ENCODE measurements at places on chromosomes 4 and X.

DNA sequence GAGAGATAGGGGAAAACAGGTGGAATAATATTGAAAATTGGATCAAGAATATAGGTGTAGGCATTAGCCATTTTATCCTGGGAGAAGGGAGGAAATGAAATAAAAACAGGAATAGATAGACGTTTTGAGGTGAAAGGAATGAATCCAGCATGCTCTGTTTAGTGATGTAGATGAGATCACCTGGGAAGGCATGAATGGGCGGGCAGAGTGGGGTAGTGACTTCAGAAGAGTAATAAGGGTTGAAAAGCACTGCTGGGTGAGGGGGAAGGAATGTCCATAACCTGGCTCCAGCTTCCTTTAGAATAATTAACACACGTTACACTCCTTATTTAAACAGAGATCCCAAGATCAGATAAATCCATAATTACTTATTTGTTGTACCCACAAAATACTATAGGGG lies 191.1 kb upstream of the ANXA3 start:
- DNase-seq: no peak

DNA sequence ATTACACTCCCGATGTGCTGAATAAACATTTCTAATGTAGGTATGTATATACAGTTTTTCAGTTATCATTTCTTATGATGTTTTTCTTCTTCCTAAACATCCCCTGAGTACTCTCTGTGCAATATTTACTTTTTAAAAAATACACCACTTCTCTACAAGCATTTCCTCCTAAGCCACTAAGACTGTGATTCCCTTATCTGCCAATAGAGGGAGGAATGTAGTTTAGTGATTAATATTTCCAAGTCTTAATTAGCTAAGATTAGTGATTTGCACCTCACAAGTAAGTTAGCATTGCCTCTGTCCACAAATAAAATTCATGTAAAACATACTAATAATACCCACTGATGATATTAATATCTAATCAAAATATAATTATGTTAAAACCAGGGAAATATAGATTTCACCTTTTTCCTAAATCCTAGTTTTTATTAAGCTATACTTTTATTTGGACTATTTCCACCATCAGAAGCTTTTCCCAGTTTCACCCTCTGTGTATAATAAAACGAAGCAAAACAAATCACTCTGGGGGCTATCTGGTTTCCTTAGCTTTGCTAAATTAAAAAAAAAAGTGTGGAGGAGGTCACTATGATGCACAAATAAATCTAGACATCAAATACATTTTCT lies 909.1 kb downstream of the FAT4 start:
- no peak for DNase-seq

DNA sequence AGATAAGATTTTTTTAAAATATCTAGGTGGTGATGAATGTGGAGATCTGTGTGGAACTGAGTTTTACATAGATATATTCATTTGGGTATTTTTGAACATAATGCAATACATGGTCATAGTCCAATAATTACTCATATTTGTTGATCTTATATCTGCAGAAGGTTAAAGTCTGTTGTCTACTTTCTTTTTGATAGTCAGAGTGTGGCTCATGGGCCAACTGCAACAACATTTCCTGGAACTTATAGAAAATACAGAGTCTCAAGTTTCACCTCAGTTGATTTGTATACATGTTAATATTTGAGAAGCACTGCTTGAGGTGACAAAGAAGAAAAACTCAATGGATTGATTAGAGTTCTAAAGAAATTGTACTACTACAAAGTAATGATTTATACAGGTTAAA lies 408.4 kb downstream of the ARAP2 start:
- no peak for DNase-seq

DNA sequence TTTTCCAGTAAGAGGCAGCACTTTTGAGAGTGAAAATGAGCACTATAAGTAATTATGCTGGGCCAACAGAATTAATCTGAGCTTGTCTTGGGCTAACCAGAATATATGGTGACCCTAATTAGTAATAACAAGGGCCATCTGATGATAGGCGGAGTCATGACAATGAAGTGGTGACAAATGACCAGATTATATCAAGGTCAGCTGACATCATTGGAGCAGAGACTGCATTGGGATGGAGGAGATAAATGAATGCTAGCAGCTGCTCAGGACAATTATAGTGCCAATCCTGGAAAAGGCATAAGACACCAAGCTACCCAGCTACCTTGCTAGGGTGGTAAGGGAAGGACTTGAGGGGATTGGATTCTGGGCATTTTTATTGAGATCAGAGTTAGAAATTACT lies 1548.7 kb downstream of the RPA4 start:
- no peak for DNase-seq

- no peak for DNase-seq
These were observed 90.5 kb downstream of the STK32B start for GRCh38 chr4:5141802-5142201.

GRCh38 chrX:724256-724655 lies 93.7 kb downstream of the SHOX start:
- no peak for DNase-seq

DNA sequence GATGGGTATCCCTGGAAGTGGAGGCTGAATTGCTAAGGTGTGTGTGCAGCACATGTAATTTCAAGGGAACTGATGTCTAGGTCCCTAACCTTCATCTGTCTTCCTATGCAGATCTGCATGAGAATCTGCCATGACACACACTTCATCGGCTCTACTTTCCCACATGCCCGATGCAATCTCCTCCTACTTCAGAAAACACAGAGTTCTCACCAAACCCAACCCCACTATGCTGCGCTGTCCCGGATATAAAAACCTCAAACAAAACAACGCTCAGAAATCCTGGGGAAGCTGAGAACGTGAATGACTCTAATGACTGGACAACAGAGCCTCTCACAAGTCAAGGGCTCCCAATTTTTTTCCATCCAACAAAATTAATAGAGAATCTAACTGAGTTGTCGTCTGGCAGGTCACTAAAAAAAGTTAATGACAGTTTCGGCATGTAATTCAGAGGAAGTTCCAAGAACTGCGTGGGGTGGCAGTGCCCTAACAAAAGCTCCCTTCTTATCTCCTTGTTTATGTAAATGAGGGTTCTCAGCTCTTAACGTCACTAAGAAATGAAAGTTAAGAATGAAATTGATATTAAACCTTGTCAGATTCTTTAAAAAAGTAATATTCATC lies 39.0 kb downstream of the STX18 start:
- peak; percentile 39 for DNase-seq

DNA sequence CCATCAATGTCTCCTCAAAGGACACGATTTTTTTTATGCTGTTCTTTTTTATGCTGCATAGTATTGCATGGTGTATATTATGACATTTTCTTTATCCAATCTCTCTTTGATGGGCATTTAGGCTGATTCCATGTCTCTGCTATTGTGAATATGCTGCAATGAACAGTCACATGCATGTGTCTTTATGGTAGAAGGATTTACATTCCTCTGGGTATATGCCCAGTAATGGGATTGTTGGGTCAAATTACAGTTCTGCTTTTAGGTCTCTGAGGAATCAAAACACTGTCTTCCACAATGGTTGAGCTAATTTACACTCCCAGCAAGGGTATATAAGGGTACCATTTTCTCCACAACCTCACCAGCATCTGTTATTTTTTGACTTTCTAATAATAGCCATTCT lies 113.9 kb downstream of the GRIA3 start:
- no peak for DNase-seq

DNA sequence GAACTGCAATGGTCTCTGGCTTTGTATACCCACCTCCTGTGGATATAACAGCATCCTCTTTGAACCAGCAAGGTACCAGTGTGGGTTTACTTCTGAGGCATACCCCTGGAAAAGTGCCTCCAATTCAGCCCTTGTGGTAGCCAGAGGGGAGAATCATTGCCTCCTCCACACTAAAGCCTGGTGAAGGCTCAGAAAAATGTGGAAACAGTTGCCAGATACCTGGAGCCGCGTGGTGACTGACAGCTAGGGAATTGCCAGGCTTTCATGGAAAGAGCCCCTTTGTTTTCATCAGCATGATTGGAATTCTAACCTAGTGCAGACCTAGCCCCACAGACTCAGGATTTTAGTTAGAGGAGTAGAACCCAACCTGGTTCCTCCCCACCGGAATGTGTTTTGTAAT lies 168.6 kb upstream of the KLF3 start:
- no peak for DNase-seq

- DNase-seq: no peak
These were observed 45.8 kb upstream of the UXT start for GRCh38 chrX:47704736-47705135.

DNA sequence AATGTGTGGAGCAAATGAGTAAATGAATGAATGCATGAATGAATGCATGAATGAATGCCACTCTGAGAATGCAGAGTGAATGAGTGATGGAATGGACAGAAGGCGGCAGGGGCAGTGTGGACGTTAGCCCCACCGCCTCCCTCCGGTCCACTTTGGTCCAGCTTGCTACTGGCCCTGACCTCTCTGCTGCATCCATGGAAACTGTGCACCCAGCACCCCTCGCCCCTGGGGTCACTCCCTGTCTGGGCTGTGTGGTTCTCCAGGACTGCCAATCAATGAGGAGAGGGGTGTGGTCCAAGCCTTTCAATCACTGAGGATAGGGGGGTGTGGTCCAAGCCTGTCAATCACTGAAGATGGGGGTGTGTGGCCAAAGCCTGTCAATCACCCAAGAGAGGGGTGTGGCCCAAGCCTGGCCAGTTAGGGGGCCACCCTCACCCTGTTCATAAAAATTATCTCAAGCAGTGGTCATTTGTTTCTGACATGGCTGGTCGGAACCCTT lies 39.2 kb upstream of the ASMTL start:
- DNase-seq: peak; percentile 71

GRCh38 chr4:89835413-89835812 lies 1.5 kb downstream of the SNCA start:
- DNase-seq: no peak

DNA sequence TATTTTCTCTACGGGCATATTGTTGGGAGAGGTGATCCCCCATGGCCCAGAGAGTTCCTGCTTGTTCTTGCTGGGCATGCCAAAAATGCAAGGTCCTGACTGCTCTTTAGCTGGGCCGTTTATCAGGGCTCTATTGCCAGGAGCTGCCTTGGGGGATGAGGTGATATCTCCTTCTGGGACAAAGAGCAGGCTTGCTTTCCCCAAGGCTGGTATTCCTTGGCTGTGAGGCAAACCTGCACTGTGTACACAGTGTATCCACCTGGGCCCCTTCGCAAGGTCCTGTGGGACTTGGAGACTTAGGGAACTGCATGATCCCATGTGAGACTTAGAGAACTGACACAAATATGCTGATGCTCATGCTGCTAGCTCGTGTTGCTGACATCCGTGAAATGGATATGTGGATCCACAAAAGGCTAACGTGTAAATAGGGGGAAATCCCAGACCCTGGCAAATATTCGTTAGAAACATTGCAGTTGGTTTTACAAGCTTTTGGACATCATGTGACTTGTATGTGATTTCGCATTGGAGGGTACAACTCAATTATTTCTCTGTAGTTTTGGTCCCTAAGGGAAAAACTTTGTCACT lies 24.4 kb upstream of the ZFX start:
- no peak for DNase-seq

DNA sequence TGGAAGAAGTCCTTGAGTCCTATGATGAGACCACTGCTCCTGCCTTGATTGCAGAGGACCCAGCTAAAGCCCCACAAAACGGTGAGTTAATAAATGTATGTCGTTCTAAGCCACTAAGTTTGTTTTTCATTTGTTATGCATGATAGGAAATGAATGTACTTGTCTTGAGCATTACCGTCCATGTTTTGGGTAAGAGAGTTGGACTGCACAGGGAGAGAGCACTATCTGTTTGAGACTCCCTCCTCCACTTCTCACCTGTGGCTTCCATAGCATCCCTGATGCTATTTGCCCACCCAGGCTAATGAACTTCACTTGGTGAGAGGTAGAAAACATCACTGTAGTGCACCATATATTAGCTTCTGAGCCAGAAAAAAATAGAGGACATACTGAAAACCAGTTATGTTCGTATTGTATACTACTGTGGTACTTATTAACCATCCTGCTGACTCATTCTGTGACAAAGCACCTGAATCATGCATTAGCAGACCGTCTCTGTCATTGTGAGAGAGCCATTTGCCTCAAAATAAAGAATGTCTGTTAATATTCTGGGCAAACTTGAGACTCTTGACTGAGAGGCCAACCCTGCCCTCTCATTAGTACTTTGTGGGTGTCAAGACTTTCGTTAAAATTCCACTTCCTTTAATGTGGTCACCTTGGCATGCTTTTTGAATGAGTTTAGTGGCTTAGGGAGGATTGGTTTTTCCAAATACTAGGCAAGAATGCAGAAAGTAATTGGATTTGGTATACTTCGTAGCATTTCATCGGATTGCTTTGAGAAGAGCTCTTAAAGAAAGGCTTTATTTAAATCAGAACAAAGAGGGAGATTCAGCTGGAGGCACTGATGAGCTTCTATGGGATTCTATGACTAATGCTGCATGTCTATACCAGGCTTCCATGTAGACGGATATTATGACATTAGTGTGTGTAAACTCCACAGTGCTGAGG lies 99.3 kb upstream of the GRPR start:
- DNase-seq: no peak

GRCh38 chr4:188434643-188435042 lies 295.4 kb downstream of the TRIML1 start:
- no peak for DNase-seq

DNA sequence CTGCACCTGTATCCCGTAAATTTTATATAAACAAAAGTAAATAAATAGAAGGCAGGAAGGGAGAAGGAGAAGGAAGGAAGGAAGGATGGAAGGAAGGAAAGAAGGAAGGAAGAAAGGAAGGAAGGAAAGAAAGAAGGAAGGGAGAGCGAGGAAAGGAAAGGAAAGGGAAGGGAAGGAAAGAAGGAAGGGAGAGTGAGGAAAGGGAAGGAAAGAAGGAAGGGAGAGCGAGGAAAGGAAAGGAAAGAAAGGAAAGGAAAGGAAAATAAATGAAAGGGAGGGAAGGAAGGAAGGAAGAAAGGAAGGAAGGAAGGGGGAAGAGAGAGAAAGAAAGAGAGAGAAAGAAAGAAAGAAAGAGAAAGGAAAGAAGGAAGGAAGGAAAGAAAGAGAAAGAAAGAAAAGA lies 43.0 kb upstream of the FRG1 start:
- DNase-seq: no peak

DNA sequence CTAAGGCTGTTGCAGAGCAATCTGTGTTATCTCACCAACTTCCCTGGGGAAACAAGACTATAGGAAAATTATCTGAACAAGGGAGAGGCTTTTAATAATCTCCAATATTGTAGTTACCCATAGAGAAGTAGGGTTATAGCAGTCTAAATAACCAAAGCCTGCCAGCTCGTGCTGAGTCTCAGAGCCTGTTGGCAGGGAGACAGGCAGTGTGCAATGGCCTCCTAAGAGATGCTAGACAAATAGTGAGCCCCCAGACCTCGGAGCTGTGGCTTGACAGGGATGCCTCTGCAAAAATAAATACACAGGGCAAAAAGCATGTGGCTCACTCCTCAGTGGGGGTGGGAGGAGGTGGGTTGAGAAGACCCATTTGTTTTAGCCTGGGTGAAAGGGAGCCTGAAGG lies 76.7 kb downstream of the DGKK start:
- DNase-seq: no peak

- DNase-seq: no peak
These were observed 181.6 kb downstream of the SPOCK3 start for GRCh38 chr4:167052631-167053091.

GRCh38 chr4:167234316-167234881 lies at the start of gene SPOCK3:
Gene SPOCK3, minus strand, starts transcription at chr4:167234494.
- DNase-seq: no peak

GRCh38 chrX:57155171-57155570 lies 18.0 kb upstream of the SPIN2A start:
- DNase-seq: no peak

GRCh38 chrX:119618439-119618838 lies 12.2 kb upstream of the NKRF start:
- no peak for DNase-seq

- DNase-seq: no peak
These were observed 160.5 kb downstream of the ZNF518B start for GRCh38 chr4:10296730-10297129.

- DNase-seq: no peak
These were observed 159.8 kb downstream of the DHRSX start for GRCh38 chrX:2340991-2341390.
